ENCODE measurements at places on chromosomes 13 and 19.
A peak's percentile ranks its signal among the peaks of the same experiment; 100 is the strongest.

DNA sequence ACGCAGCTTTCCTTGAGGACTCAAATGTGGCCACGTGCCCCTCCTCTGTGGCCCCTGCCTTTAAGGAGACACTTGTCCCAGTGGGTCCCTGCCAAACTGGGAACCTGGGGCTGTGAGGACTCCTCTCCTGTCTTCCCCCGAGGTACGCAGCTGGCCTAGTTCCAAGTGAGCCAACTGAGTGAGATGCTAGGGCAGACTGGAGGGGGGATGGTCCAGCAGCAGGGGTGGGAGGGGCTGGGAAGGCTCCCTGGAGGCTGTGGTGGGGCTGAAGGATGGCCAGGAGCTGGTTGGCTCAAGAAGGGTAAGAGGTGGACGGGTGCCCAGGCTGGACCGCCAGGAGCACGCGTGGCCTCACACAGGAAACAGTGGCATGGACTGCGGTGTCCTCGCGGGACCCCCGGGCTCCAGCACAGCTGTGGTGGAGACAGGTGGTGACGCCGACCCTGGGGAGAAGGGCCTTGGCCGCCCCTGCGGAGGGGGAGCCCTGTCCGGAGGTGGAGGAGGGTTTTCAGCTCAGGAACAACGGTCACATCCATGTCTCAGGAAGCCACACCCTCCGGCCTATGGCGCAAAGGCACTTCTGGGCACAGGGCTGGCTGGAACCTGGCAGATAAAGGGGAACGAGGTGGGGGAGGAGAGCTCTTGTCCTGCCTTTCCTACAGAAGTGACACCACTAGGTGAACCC is 45.8 kb downstream of the MLLT1 start:
- no peak for DNase-seq

- no peak for DNase-seq
Observed at GRCh38 chr19:661427-662196, 1.4 kb downstream of the RNF126 start.

GRCh38 chr13:20708216-20708615 is 4.7 kb downstream of the IL17D start:
- DNase-seq, result no peak

DNA sequence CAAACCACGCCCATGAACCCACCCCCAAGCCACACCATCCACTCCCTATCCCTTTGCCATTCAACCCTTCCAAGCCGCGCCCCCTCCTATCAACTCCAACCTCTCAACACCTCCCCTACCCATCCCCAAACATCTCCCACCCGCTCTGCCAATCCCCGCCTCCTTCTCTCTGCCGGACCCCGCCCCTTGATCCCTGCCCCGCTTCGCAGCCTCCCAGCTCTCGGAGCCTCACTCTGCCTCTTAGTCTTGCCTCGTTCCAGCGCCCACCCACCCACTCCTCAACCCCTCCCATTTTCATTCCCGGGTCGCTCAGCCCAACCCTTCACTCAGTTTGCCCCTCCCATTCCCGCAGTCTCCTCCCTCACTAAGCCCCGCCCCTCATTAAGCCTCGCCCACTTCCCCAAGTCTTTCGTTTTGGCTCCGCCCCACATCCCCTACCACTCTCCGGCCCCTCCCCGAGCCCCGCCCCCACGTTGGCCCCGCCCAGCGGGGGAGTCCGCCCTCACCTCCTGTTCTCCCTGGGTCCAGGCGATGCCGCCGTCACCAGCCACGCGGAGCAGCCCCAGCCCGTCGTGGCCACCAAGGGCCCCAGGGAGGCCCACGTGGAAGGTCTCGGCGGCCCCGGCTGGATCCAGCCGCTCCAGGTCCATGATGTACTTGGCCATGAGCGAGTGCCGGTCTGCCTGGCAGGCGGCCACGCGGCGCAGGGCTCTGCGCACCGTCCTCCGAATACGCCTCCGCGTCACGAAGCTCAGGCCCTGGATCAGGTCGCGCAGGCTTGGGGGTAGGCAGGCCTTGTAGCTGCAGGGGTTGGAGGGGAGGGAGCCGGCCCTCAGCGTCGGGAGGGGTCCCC is 5.7 kb downstream of the JAK3 start:
- DNase-seq, result peak; percentile 68

GRCh38 chr19:16144216-16144581 is 714 bp downstream of the HSH2D start:
- DNase-seq, result no peak

DNA sequence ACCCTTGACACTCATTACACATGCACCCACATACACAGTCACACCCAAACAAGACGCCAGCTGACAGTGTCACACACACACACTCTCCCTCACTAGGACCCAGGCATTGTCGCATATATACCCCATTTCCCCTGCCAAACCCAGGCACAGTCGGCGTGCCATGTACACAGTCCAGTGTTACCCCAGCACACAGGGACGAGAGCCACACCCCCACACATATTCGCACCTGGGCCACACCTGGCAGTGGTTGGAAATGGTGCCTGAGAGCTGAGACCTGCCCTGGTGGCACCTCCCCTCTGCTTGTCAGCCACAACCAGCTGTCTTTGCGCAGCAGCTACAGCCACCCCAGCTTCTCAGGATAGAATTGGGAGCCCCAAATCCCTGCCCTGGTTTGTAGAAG is 9.0 kb downstream of the NFIX start:
- DNase-seq, result no peak

- no peak for DNase-seq
Observed at GRCh38 chr13:44796597-44797490, 192.4 kb downstream of the NUFIP1 start.

DNA sequence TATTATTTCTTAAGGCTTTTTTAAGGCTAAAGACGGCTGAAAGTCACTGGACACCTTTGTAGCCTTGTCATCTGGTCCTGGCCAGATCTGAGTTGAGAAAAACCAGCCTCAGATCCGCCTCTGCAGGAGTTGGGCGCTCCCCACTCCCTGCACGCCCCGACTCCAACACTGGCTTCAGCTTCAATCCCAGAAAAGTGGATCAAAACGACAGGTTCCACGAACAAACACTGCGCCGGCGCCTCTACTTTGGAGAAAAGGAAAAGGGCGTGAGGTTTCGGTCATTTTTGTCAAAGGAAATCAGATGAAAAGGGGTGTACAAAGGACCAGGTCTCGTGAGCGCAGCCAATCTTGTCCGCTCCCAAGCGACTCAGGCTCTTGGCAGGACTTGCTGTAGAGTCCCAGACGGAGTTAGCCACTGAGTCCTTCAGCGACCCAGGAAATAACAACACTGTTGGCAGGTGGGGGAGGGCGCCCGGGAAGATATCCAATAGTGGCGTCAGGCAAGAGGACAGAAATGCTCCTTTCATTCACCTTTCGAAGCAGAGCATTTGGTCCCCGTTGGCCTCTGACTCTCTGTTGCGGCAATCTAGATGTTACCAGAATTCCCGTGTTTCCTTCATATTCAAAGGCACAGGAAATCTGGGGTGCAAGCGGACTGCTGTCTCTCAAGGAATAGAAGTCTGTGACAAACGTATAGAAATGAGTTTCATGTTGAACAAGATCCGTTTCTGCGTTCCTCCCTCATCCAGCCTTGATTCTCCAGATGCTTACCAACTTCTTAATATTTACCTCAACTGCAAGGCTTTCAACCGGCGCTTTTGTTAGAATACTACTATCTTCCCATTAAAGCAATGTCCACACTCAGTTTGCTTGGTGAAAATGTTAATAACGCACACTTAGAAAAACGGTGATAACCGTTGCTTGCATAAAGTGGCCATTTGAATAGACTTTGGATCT is 1.8 kb upstream of the CCNA1 start:
- DNase-seq, result no peak

DNA sequence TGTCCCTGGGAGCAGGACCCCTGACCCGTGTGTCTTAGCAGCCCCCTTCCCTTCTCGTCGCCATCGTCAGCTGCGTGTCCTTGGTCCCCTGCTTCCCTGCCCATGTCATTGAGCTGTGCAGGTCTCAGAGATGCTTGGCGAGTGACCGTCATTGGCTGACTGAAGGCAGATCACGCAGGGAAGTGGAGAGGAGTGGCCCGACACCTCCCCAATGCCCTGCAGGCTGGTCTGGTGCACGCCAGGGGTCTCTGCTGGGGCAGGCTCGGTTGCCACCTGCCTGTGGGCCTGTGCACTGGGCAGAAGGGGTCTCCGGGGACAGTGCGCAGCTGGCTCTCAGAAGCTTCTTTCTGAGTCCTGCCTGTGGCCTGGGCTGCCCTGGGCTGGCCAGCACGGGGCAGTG is 6.2 kb downstream of the GNA11 start:
- DNase-seq, result no peak

GRCh38 chr13:24282256-24282655 is 27.1 kb upstream of the C1QTNF9 start:
- no peak for DNase-seq

DNA sequence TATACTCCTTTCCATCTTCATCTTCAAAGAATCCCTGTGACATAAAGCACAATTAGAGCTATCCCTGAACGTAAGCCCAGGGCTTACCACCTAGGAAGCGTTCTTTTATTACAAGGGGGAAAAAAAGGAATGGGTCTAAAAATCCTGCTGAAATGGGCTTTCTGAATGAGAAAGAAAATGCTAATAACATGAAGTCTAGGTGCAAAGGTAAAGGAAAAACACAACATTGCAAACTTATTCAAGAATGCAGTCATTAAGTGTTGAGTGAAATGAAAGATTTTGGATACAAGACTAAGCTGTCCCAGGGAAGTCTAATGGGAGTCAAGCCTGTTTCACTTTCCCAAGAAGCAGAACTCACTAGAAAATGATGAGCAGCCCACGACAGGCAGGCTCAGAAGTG is 55.3 kb upstream of the SLC15A1 start:
- no peak for DNase-seq

DNA sequence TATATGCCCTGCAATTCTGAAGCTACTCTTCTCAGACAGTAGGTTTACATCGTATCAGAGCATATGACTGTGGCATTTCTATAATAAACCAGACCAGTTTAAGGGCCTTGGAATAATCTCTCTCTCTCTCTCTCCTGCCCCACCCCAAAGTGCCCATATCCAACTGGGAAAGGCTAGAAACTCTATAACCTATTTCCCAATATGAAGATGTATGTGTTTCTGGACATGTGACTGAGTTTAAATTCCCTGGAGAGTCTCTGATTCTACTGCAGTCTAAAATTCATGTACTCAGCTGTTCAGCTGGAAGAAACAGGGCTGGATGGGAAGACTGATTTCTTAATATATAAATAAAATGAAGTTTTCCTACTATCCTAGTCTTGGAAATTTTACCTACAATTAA is 91.9 kb upstream of the MBNL2 start:
- DNase-seq, result no peak

- no peak for DNase-seq
Observed at GRCh38 chr13:39402221-39402970, 200.6 kb downstream of the LHFPL6 start.

DNA sequence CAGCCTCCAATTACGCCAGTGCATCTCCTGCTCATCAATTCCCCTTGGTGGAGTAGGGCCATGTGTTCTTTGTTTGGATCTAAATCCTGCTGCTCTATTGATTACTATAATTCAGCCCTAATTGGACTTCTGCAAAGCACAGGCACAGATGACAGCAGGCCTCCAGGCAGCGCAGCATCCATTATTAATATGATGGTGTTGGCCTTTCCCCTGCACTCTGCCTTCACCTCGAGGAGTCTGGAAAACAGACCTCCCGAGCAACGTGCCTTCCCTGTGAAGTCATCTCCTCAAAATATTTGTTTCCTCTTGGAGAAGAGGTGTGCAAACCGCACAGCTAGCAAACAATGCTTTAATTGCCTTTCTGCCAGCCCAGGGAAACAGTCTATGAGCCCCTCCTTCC is 92.5 kb downstream of the UQCRFS1 start:
- DNase-seq, result no peak

DNA sequence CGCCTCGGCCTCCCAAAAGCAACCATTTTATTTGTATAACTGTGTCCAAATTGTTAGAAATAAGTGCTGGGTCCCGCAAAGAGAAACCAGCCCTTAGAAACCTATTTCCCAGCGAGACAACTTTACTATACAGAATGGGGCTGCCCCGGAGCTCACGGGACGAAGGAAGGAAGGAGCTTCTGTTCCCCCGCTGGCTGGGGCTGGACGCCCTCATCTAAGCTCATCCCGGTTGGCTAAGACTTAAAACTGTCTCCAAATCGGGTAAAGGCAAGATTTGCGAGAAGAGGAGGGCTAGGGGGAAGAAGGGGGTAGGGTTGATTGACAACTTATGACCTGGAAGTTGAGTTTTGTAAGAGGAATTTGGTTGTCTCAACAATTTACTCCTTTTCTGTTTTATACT is 12.3 kb upstream of the BSG start:
- no peak for DNase-seq

GRCh38 chr13:72536714-72537394 is 190.6 kb downstream of the MZT1 start:
- DNase-seq, result peak; percentile 30

DNA sequence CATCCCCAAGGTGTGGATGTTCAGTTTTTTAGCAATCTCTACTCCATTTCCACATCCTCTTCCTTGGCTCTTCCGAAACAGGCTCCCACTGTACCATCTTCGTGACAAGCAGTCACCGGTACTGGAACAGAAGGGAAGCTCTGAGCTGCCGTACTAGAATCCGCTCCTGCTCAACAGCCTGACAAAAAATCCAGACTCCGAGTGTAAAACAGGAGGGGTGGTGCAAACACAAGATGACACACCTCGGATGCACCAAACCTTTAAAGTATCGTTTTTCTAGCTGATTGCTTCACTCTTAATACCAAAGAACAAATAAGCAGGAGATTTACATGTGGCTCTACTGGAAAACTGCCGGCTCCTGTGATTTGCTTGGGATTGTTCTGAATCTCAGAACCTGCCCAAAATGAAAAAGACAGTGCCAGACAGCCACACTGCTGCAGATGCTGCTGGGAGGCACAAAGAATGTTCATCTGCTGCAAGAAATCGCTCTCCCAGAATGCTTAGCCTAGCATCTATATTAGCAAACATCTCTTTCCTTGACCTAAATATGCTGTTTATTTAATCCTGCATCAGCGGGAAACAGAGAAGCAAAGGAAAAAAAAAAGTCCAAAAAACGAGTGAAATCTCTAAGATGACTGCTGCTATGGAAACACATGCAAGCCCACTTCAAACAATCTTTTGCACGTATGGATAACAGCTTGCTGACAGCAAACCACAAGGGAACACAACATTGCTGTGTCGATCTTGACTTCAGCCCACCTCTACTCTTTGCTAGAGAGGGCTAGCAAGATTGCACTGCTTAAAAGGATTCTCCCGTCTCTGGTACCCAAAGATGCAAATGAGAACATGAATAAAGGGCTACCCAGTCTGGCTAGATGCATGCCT is 38.0 kb upstream of the DOCK9 start:
- no peak for DNase-seq

DNA sequence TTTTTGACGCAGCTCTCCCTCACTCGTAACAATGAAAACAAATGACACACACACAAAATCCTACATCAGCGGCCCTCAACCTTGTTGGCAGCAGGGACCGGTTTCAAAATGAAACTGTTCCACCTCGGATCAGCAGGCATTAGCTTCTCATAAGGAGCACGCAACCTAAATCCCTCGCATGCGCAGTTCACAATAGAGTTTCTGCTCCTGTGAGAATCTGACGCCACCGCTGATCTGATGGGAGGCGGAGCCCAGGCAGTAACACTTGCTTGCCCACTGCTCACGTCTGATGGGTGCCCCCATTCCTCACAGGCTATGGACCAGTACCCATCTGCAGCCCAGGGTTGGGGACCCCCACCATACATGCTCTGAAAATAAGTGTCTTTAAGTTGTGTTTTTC is 43.4 kb downstream of the DHRS12 start:
- no peak for DNase-seq
